Right atrium auricular region (tissue), 2 donors: ENCODE measurements at places on chromosomes 16 and 17. TPM values are rescaled to one million over a fixed set of nuclear protein-coding genes. Genes with fewer than 3 reads are reported as not detected.

Gene KRTAP16-1
- total RNA-seq: not detected

Gene PIMREG
- total RNA-seq: not detected

Gene NPIPB6
- total RNA-seq: 1.1 TPM

Gene RAB37
- total RNA-seq: 0.90 TPM

Gene TPPP3
- total RNA-seq: 24.1 TPM

Gene TBC1D3C
- total RNA-seq: not detected

Gene ALDH3A1
- 1.8 TPM for total RNA-seq

Gene ITGAL
- 2.0 TPM for total RNA-seq

Gene NPTX1
- total RNA-seq: not detected

Gene HS3ST3A1
- total RNA-seq: 5.6 TPM

Gene TP53TG3F
- total RNA-seq: not detected

Gene PTX4
- total RNA-seq: 0.24 TPM

Gene SMIM36
- total RNA-seq: not detected

Gene TBC1D3L
- 3.7 TPM for total RNA-seq

Gene NPIPB9
- 0.70 TPM for total RNA-seq

Gene PRR35
- not detected for total RNA-seq

Gene RAP1GAP2
- 22.4 TPM for total RNA-seq

Gene FASN
- total RNA-seq: 46.4 TPM

Gene CDH15
- total RNA-seq: not detected

Gene TPSD1
- total RNA-seq: not detected
